AG10803 (cell line): ENCODE measurements at places on chromosomes 16 and 17.

GRCh38 chr16:84093879-84094270, 22.9 kb downstream of the MBTPS1 start:
- DNase-seq = no peak

DNA sequence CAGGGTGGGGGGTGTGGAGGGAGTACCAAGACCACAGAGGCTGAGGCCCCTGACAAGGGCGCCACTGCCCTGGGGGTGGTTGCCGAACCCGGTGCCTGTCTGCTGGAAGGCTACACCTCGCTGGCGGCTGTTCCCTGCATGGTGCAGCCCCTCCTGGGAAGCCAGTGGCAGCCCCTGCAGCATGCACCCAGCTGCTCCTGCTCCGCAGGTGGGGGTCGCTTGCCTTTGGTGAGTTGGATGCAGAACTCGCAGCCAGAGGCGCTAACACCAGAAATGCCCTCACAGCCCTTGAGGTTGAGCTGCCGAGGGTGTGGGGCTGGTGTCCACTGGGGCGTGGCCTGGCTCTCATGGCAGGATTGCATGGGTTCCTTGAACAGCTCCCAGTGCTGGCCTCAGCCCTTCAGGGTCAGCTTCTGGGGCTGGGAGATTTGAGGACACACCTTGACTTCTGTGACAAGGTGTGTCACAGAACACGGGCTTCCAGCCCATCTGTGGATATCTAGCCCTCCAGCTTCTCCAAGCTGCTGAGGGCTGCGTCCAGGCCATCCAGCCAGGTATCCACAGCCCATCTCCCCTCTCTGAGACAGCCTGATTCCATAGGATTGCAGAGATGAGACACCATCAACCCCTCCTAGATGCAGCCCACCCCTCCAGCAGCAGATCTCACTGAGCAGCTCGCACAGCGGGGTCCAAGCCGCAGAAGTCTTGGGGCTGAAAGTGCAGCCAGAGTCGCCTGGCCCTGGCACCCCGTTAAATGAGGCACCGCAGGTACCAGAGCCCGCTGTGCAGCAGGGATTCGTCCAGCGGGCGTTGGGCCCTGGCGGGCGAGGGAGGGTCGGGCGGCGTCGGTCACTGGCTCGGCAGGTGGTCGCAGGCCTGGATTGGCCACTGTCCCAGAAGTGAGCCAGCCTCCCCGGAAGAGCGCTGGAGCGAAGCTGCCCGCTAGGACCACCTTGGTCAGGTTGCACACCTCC, 586.3 kb downstream of the KCNJ18 start:
- DNase-seq = no peak

DNA sequence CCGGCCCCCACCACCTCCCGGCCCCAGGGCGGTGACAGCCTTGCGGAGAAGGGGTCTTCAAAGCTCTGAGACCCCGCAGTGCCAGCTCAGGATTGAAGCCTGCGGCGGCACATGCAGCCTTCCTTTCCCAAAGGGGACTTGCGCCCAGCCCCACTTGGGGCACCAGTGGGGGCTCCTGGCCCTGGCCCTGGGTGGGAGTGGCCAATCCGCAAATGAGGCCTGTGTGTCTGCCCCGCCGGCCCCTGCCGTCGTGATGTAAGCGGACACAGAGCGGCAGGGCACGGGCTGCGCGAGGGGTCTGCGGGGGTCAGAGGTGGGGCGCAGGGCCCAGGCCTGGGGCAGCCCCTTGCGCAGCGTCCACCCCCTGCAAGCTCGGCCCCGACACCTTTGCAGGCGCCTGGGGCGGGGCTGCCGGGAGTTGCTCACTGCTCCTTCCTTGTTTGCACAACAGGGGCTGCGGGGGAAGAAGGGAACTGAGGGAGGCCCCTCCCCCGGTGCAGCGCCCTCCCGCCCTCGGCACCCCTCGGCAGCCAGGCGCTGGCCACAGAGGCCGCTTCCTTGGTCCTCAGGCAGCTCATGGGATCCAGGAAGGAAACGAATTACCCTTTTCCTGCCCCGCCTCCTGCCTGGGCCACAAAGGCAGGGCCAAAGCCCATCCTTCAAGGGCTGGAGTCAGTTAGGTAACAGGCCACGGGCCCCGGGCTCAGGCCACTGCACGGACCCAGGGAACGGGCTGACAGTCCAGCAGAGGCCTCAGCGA, 2.9 kb downstream of the SLC16A3 start:
- peak; percentile 51 for DNase-seq

GRCh38 chr17:81066072-81066471, 31.1 kb downstream of the BAIAP2 start:
- no peak for DNase-seq

- no peak for DNase-seq
These were observed 245.9 kb downstream of the FTO start for GRCh38 chr16:53949715-53950410.

DNA sequence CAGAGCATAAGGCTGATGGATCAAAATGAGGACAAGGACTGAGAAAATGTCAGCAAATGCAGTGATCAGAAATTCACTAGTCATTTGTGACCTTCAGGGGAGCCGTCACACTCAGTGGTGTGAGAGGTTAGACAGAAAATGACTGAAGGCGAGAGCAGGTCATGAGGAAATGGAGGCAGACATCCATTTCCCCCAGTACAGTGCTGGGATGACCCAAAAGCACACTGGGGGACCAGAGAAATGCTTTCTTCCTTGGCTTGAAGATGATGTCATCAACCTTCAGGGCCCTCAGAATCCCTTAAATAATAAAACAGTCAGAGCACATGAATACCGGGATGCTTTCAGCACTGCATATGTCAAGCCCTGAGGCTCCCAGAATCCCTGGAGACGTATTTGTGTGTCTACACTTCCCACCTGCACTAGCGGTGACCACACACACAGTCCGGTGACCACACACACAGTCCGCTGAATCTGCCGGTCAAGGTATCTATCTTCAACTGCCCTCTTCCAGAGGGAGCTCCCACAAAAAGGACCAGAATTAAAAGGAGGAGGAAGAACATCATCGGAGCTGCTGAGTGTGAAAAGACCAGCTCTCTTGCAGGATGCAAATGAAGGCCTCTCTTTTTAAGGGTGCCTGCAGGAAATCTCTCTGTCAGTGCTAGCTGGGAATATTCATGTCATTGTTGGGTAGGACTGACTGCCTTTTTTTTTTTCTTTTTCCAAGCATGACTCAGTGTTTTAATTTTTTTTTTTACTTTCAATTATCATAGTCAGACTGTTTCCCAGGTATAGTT, 8.2 kb downstream of the UBE2O start:
- no peak for DNase-seq

GRCh38 chr16:76532188-76532973, 255.2 kb downstream of the CNTNAP4 start:
- DNase-seq = no peak
